ENCODE measurements at places on chromosomes 3 and 15.

DNA sequence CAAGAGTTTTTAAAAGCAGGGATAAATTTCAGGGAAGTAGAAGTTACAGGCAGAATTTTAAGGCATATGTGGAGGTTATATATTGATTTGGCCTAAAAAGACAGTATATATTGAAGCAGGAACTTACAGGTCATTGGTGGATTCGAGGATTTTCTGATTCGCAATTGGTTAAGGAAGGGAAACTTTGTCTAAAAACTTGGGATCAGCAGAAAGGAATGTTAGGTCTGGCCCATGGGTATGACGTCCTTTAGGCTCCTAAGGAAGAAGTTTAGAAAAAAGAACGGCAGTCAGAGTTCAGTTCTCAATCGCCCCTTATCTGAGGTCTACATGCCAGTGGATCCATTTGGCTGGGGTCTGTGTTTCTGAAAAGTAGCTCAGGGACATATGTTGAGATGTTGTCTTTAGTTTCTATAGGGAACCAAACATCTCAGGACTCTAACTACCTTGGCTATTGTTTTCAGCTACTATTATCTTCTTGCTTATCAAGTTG, 33.2 kb upstream of the ACP3 start:
- no peak for DNase-seq

GRCh38 chr15:39926526-39926925, 6.5 kb upstream of the GPR176 start:
- DNase-seq, result no peak

GRCh38 chr3:18153571-18154173, 271.5 kb downstream of the SATB1 start:
- no peak for DNase-seq

DNA sequence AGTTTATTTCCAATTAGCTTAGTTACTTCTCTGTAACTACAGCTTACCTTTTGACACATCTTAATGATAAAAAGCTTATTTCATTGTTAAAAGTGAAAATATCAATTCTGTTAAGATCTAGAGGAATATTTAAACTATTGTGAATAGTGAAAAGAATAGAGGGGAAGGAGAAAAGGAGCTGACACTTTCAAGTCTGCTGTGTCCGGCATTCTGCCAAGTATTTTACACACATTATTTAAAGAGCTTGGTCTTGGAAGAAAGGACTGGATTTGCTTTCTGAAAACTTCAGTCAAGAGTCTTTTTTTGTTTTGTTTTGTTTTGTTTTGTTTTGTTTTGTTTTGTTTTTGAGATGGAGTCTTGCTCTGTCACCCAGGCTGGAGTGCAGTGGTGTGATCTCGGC, 34.8 kb downstream of the CCDC80 start:
- no peak for DNase-seq

DNA sequence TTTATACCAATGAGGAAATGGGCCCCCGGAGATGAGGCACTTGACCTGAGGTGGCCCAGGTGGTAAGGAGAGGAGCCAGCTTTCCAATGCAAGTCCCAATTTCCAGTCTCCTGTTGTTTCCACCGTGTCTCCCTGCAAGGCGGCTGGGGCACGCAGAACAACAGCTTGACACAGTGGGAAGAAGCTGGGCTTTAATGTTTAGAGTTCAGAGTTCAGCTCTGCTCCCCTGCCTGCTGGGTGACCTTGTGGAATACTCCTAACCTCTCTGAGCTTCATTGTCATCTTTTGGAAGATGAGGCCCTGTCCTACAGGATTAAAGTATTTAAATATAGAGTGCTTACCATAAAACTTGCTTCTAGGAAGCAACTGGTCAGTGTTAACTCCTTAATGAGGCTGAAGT, 80.3 kb downstream of the SMAD3 start:
- DNase-seq, result no peak

Measured in activated T-cell treated with anti-CD3 and anti-CD28 coated beads, Interleukin-2, amount 50 U/mL, for 1 hour (primary cell).